ENCODE measurements at places on chromosomes 12 and 14.

- DNase-seq: peak; percentile 74
Observed at GRCh38 chr12:106303202-106303820, 778 bp downstream of the TCP11L2 start.

DNA sequence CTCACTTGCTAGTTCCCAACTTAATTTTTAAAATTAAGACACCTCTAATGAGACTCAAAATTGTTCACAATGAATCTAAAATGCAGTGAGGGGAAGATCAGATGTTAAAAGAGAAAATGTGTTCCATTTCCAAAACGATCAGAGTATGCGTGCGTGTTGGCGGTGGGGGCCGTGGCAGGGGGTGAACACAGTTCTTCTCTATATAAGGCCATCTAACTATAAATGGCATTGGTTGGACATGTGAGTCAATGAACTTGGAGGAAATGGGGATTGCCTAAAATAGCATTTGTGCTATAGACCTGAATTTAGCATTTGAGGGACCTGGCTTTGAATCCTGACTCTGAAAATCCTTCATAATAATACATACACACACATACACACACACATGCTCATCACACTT is 149.4 kb downstream of the FOXN3 start:
- DNase-seq: no peak

DNA sequence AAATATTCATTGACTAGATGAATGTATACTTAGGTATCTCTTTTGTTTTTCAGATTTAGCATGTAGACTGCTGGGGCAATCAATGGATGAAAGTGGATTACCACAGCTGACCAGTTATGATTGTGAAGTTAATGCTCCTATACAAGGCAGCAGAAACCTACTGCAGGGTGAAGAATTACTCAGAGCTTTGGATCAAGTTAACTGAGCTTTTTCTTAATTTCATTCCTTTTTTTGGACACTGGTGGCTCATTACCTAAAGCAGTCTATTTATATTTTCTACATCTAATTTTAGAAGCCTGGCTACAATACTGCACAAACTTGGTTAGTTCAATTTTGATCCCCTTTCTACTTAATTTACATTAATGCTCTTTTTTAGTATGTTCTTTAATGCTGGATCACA is 15.3 kb upstream of the SNAPC1 start:
- DNase-seq: no peak

DNA sequence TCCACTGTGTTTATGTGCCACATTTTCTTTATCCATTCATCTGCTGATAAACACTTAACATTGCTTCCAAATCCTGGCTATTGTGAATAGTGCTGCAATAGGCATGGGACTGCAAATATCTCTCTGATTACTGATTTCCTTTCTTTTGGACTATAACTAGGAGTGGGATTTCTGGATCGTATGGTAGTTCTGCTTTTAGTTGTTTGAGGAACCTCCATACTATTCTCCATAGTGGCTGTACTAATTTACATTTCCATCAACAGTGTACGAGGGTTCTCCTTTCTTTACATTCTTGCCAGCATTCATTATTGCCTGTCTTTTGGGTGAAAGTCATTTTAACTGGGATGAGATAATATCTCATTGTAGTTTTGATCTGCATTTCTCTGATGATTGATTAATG is 47.6 kb downstream of the TAOK3 start:
- no peak for DNase-seq

DNA sequence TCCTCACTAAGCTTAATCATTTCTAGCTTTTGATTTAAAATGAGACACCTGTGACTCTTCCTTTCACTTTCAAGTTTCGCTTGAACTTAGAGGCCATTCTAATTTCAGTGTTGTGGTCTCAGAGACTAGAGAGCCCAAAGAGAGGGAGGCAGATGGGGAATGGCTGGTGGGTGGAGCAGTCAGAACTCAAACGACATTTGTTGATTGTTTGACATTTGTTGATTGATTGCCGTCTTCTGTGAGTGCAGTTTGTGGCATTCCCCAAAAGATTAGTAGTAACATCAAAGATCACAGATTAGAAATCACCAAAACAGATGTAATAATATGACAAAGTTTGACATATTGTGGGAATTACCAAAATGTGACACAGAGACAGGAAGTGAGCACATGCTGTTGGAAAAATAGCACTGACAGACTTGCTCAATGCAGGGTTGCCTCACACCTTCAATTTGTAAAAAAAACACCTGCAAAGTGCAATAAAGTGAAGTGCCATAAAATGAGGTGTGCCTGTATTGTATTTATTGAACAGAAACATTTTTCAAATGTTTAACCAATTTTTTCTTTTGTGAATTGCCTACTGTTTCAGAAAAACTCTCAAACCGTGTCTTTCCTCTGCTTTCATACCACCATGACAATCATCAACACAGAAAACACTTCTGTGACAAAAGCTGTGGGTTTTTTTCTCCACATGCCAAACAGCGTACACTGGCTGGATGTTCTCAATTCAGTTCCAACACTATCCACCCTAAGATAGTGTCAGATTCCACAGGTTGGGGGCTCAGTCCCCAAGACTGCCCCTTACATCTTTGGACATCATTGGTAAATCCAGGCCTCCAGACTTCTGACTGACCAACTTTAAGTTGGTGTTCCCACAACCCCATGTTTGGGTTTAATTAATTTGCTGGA is 376.3 kb upstream of the RGS6 start:
- no peak for DNase-seq

DNA sequence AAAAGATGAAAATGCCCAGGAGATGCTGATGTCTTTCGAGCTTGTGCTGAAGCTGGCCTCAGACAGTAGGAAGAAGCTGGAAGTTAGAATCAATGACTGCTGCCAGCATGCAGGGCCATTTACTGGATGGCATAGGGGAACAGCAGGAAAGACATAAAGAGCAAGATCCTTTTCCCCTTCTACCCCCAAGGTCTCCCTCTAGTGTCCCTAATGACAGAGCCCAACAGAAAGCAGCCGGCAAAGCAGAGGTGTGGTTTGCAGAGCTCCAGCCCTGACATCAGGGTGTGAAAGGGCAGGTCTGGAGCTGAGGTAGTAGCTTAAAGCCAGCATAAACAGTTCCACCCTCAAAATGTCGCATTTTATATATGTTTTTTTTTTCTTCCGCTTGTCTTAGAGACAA is 1560.7 kb upstream of the TMEM132C start:
- no peak for DNase-seq

- no peak for DNase-seq
Observed at GRCh38 chr12:92814584-92814983, 111.8 kb downstream of the PLEKHG7 start.

DNA sequence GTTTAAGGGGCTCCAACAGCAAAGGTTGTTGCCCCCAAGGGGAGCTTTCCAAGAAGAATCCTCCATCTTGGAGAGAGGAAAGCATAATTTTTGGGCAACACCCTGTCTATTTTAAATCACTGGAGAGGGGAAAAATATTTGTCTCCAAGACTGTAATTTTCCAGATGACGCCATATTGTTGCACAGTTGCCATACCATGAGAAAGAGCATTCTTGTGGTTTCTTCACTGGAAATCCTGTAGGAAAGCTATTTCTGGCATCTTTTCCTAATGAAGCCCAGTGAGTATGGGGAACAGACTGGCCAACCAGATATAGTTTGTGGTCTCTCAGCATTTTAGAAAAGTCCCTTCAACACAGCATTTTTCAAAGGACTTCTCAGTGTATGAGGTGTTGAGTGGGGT is 88.1 kb upstream of the MANSC4 start:
- DNase-seq: peak; percentile 74

DNA sequence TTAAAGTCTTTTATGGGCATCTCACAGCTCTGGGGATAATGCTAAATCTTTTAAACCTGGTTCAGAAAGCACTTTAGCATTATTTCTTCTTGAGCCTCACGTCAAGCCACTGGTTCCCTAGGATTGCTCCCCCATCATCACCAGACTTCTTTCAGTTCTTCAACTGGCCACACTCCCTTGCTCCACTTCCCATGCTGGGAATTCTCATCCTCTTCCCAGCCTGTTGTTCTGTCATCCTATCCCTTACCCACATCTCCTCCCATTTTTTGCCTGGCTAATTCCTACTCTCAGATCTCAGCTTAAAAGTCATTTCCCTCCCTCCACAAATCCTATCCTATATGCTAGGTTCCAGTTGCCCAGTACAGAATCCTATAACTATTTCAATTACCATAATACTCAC is 14.4 kb downstream of the FERMT2 start:
- DNase-seq: no peak

DNA sequence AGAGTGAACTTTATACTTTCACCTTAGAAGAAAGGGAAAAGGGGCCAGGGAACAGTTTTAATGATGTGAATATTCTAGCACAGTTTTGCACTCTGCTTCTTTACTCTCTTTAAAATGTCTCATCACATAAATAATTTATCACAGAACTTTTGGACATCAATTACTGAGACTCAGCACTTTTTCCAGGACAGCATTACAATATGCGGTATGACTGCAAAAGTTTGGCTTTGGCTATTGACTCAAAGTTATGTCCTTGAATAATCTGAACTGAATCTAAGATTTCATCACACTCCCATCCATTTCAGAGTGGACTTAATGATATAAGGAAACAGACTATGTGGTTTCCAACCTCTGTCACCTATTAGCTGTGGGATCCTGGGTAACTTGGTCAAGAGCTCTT is 11.7 kb downstream of the CCER1 start:
- no peak for DNase-seq

DNA sequence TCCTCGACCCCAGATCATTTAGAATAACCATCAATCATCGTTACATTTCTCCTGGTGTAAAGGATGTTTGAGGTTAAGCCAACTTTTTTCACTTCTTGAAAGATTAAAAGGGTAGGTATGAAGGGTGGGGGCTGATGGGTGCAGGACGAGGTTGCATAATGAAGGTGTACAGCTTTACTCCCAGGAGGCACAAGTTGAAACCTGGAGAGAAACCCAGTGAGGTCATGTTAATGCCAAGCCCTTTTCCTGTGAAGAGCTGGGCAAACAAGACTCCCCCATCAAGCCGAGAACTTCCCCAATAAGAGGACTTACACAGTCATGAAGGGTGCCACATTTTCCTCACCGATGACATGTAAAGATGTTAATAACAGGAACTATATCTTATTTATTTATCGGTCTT is 84.3 kb downstream of the FZD10 start:
- DNase-seq: no peak

DNA sequence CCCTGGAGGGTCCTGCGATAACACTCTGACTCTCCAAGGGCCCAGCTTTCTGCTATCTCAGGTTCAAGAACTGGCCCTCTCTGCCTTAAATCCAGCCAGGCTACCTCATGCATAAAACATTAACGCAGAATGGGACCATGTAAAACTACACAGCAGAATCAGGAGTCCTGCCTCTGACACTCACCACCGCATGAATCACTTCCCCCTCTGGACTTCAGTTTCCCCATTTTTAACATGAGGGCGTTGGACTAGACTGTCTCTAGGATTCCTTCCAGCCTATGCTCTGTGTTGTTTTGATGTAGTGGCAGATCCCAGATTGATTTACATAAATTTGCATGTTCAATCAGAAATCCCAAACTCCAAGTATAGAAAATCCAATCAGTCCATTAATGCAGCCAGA is 3.3 kb downstream of the NCKAP5L start:
- DNase-seq: peak; percentile 61

- no peak for DNase-seq
Observed at GRCh38 chr14:101361044-101361443, 200.3 kb upstream of the DIO3 start.

GRCh38 chr12:10941916-10942607 is 3.0 kb upstream of the TAS2R14 start:
- DNase-seq: no peak

- DNase-seq: no peak
Observed at GRCh38 chr14:60657456-60658210, 8.4 kb upstream of the SIX1 start.

- DNase-seq: peak; percentile 59
Observed at GRCh38 chr12:108690542-108691174, 40.7 kb downstream of the CORO1C start.

- DNase-seq: no peak
Observed at GRCh38 chr14:68331426-68331825, 461.4 kb downstream of the ZFP36L1 start.

- DNase-seq: no peak
Observed at GRCh38 chr12:5155866-5156265, 112.2 kb downstream of the KCNA5 start.

- DNase-seq: peak; percentile 61
Observed at GRCh38 chr14:96275177-96276112, 19.4 kb downstream of the BDKRB1 start.

DNA sequence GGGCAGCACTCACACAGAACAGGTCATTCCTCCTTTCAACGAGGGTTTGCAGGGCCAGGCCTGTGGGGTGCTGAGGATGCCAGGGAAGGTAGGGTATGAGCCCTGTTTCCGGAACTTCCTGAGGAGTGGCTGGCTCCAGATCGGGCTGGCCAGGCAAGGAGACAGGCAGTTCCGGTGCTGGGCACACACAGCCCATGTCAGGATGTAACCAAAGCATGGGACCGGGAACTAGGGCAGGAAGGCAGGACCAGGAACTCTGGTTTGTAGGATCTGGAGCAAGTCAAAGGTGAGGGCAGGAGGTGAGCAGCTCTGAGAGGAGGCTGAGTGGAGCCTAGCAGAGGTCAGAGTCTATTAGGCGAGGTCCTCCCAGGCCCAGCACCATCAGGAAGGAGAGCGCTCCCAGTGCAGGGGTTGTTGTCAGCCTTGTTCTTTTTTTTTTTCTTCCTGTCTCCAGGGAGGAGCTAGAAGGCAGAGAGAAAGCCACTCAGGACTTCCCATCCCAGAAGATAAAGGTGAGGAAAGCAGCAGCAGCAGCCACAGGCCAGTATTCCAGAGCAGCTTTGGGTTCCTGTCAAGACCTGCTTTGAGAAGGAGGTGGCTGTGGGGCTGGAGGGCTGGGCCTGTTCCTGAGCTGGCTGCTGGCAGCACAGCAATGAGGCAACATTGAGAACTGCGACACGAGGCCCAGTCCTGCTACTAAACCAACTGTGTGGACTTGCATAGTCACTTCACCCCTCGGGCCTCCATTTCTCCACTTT is 49.0 kb upstream of the PTGR2 start:
- DNase-seq: no peak

Measured in brain microvascular endothelial cell (primary cell).